Posterior vena cava (tissue), 2 donors: ENCODE measurements at places on chromosomes 1 and 21. TPM values are rescaled to one million over a fixed set of nuclear protein-coding genes. Genes with fewer than 3 reads are reported as not detected.
A peak's percentile ranks its signal among the peaks of the same experiment; 100 is the strongest.

Gene LCE2C
- total RNA-seq, result not detected

Gene C2CD4D
- not detected for total RNA-seq

Gene RGS7
- not detected for total RNA-seq

Gene TM2D1
- 34.8 TPM for total RNA-seq

Gene NFYC
- total RNA-seq, result 44.8 TPM

Gene AMY1C
- not detected for total RNA-seq

GRCh38 chr1:158830904-158831507 is at the start of gene MNDA:
TSS of gene MNDA (plus strand) at chr1:158831351. CDS start at chr1:158842154, 10,803 bp downstream.
- no peak for DNase-seq

GRCh38 chr1:68454534-68454933 is 4.8 kb upstream of the RPE65 start:
- DNase-seq, result no peak

DNA sequence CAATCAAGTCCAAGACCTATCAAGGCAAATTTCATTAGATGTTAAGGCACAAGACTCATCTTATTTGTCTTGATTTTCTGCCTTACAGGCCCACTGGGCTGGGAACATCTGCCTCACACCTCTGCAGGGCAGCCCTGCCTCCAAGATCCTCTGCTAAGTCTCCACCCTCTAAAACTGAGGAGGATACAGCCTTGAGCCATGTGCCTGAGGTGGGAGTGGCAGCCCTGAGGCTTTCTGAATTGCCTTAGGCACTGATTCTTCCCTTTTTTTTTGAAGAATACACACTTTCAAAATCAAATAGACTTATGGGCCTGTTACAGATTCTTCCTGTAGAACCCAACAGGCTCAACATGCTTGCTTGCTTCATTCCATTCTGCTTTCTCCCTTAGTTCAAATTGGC is 544.3 kb upstream of the ADAMTS5 start:
- no peak for DNase-seq

DNA sequence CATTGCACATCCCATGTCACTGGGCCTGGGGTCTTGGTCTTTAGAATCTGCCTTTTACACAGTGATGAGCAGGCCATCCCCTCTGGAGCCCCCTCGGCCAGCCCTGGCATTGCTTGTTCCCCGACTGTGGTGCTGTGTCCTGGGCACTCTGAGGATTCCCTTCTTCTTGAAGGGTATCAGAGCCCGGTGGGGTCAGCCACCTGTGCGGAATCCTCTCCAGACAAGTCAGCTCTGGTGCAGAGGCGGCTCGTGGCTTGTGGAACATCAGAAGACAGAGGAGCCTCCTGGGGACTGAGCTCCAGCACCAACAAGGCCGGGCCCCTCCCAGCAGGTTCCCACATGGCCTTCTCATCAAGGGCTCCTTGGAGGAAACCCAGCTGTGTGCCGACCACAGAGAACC is 57.9 kb upstream of the AJAP1 start:
- peak; percentile 59 for DNase-seq

DNA sequence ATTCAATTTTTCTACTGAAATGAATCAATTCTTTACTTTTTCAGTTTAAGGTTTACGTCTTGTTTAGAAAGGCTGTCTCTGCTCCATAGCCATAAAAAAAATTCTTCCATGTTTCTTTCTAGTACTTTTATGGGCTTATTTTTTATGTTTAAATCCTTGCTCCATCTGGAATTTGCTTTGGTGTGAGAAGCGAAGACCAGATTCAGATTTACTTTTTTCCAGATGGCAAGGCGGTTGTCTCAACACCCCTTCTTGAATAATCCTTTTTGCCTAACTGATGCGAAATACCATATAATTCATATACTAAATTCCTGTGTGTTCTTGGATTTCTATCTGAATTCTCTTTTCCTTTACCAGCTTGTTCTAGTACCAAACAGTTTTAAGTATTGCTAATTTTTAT is 101.5 kb downstream of the C1orf94 start:
- DNase-seq, result no peak

DNA sequence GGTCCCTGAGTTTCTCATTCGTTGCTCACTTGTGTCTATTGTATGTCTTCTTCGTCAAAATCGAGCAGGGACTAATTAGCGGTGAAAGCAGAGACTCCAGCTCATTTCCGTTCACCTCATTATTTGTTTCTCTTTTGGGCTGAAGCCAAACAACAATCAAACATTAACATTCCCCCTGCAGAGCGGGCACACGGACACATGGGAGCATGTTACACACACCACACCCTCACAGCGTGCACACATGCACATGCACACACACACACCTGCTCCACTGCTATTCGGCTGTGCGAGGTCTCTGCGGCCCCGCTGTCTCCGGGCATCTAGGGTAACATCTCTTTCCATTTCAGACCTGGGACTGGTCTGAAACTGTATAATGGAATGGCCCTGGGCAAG is 58.5 kb upstream of the LRRC8D start:
- DNase-seq, result no peak
